ENCODE measurements at places on chromosomes 7 and 10.

GRCh38 chr10:86712317-86712707 lies 44.0 kb downstream of the LDB3 start:
- no peak for DNase-seq

DNA sequence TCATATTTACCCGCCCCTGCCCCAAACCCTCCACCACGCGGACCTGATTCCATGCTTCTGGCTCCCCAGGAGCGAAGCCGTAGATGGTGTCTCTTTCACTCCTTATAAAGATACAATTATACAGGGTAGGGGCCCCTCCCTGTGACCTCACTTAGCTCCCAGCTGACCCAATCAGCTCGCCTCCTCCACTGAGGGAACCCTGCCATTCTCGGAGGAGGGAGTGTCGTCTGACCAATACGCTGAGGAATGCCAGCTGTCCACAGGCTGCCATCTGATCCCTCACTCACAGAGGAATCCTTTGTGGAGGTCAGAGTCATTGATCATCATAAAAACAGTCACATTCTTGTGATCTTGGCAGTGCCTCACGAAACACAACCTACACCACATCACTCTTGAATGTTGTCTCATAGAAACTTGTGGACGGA lies 67.5 kb upstream of the INSIG1 start:
- no peak for DNase-seq

DNA sequence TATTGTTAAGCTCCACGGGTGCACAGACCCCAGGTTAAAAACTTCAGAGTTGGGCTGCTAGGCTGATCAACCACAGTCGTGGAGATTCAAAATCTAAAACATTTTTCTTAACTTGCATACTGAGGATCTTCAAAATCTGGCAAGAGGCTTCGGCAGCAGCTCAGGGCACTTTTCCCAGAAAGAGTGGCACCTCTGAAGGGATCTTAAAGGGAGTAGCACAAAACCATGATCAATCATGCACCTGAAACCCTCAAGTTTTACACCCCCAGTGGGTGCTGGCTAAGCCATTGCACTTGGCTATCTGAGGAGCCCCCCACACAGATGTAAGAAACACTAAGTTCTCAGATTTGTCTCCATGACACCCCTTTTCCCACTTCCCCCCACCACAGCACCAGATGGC lies 151.7 kb downstream of the CALN1 start:
- no peak for DNase-seq

DNA sequence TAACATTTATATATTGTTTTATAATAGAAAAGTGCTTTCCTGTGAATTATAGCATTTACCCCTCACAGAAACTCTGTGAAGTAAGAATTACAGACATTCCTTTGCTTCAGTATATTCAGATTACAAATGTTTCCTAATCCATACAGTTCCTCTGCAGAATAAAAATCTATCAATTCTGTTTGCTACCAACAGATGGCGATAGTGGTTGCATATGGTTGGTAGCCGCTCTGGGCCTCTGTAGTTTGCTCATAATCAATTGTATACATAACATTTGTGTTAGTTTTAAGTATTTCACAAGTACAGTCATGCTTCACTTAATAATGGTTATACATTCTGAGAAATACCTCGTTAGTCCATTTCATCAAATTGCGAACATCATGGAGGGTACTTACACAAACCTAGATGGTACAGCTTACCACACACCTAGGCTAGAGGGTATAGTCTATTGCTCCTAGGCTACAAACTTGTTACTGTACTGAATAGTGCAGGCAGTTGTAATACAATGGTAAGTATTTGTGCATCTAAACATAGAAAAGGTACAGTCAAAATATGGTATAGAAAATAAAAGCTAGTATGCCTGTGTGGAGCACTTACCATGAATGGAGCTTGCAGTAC lies 94.4 kb upstream of the STEAP4 start:
- DNase-seq, result no peak

DNA sequence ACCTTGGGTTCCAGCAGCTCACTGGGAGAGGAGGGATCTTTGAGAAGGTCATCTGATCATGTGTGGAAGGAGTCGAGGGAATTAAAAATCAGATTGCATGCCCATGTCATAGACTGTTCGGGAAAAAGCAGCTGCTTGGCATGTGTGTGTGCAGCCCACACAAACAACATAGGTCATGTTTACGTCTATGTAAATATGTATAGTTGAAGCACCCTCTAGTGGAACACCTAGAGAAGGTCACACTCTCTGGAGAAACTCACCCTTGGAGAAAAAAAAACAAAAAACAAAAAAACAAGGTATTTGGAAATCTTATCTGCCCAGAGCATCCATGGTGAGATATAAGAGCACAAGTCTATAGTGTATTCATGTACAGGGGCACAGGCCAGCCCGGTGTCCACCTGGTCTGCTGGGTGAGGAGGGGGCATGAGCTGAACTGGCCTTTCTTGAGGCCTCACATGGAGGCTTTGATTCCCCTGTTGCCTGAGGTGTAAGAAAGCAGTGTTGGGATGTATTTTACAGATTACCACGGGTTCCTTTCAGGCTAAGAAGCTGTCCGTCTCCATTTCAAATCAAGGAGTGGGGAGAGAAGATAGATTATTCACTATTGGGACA lies 98.0 kb downstream of the NPY start:
- no peak for DNase-seq

GRCh38 chr10:109892931-109893330 lies 30.4 kb downstream of the XPNPEP1 start:
- no peak for DNase-seq

DNA sequence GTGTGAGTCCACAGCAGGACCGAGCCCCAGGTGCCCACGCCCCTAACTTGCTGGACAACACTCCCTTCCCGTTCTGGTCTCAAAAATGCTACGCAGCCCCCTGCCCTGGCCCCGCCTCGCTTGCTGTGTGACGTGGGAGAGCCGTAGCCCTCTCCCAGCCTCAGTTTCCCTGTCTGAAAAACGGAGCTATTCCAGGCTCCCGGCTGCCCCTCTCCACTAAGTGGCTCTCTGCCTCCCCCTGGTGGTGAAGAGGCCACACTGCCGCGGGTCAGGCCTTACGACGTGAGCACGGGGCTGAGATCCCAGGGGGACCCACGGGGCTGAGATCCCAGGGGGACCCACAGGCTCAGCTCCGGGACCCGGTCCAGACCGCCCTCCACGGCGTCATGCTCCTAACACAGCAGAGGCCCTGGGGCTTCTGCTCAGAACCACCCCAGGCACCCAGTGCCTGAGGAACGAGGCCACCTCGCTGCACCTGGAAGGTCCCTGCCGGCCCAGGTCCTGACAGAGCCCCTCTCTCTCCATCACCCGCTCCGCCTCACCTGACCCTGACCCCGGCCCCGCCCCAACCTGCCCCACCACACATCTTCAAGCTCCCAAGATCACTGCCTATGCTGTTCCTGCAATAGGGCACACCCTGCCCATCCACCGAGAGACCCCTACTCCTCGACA lies 26.7 kb downstream of the MICALL2 start:
- DNase-seq, result peak; percentile 65
